ENCODE measurements at places on chromosomes 2 and 18. TPM values are rescaled to one million over a fixed set of nuclear protein-coding genes. Genes with fewer than 3 reads are reported as not detected.

The UCN gene
- 1.5 TPM for polyA plus RNA-seq

The PREPL gene
- polyA plus RNA-seq, result 30.2 TPM

The SERPINB4 gene
- not detected for polyA plus RNA-seq

The MARCO gene
- 21.7 TPM for polyA plus RNA-seq

The SCG2 gene
- 3.5 TPM for polyA plus RNA-seq

The VWA3B gene
- polyA plus RNA-seq, result 0.11 TPM

The FAM237A gene
- not detected for polyA plus RNA-seq

DNA sequence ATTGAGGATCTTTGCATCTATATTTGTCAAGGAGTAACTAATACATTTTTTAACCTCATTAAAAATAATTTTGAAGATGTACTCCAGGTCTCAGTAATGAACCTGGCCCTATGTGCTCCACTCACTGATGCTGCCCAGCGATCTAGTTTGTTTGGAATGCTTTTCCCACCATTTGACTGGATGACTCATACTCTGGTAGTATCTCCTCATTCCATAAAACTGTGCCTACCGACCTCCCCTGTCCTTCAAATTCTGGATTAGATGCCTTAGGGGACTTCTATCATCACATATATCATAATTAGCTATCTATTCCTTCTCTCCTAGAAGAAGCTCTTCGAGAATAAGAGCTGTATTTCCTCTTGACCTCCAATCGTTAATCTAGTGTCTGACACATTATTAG, 83.8 kb downstream of the FAM117B start:
- no peak for DNase-seq

GRCh38 chr18:57923611-57924010, 120.4 kb upstream of the NEDD4L start:
- DNase-seq, result no peak

- DNase-seq, result no peak
Measured at GRCh38 chr18:70826571-70826970, 537.7 kb downstream of the SOCS6 start.

GRCh38 chr2:154195644-154196195, 324.0 kb downstream of the GALNT13 start:
- no peak for DNase-seq

DNA sequence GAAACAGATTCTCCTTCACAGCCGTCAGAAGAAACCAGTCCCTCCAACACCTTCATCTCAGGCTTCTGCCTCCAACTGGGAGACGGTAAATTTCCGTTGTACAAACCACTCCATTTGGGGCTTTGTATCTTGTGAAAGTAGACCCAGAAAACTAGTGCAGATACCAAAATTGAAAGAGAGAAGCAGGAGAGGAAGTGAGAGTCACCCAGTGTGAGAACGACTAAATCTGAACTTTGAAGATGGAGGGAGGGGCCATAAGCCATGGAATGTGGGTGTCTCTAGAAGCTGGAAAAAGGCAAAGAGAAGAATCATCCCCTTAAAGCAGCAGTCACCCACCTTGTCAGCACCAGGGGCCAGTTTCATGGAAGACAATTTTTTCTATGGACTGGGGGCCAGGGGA, 88.3 kb upstream of the LRATD1 start:
- no peak for DNase-seq

- no peak for DNase-seq
Measured at GRCh38 chr2:55152475-55153412, 79.3 kb downstream of the CLHC1 start.

DNA sequence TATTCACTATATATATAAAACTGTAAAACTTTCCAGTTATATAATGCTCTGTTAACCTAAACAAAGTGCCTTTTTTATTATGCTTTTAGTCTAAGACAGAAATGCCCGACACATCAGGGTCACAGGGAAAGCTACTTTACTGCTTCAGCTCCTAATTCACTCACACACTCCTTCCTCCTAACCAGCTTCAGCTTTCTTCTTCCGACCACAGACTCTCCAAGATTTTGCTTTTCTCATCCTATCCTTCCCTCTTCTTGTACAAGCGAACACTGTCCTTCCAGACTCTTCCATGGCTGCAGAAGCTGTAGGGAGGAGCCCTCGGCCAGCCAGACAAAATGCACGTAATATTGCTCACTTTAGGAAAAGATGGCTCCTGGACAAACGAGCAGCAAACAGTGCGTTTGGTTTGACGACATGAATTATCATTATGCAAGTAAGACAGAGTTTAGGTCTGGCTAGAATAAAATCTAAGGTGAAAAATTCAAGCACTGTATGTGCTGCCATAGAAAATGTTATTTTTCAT, 47.5 kb upstream of the HNRNPA3 start:
- peak; percentile 57 for DNase-seq

DNA sequence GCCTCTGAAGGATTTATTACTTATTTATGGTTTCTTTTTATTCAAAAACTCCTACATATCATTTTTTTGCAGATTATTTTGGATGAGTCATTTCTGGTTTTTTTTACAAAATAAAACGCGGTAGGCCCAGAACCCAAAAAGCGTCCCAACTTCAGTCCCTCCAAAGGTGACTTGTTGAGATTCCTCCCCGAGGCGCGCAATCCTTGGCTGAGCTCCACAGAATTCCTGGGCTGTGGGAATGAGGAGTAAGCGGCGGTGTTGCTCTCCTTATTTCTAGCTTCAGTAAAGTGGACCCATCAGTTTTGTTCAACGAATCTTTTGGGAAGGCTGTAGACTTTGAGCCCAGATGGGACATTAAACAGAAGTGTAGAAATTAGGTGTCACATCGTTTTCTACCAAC, 67.0 kb upstream of the RMP24 start:
- no peak for DNase-seq

DNA sequence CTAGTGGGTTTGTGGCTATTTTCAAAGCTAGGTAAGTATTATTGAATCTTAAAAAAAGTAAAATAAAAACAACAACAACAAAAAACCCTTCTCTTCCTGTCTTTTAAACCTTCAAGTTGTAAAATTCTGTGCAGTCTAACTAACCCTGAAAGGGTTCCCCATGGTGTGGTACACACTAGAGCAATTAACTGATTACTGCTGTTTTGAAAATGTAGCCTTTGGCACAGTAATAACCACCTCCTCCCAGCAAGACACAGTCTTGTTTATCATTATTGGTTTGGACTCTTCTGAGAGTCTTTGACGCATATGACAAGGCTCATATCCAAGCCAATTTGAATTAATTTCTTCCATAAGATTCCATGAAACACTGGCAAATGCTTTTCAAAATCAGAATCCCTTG, 2184.6 kb upstream of the PIK3C3 start:
- DNase-seq, result no peak

GRCh38 chr18:43578706-43579105, 301.4 kb upstream of the SYT4 start:
- DNase-seq, result no peak

DNA sequence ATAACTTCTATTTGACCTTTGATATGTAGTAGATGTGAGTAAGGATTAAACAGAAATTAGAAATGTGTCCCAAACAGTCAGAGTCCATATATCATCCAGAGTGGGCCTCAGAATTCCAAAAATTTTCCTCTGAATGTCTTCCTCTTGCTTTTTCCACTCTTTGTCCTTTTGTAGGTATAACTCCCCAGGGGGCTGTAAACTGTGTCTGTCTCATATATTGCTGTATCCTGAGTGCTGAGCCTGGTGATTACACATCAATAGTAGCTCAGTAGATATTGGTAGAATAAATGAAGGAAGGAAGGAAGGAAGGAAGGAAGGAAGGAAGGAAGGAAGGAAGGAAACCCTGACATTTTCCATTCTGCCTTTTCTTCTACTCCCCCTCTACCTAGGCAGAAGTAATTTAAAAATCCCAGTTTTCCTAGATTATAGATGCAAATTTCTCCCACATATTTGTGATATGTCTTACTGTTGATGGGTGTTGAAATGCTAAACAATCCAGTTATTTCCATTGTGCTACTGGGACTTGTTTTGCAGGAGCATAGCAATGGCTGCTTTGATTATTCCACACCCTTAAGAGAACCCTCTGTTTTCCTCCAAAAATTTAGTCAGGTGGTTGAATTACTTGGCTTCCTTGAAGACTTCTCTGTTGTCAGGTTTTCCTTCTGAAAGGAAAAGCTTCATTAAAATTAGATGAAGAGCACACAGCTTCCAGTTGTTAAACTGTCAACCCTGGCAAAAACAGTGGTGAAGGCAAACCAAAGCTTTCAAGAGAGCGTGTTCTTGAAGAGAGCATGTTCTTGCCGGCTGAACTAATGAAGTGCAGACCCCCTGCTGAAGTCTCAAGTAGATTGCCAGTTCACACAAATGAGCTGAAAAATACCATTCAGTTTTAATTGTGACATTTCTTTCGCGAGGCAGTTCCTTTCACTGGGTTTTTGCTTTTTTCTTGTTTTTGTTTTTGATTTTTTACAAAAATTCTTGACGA, 147.8 kb downstream of the KCNE4 start:
- no peak for DNase-seq

DNA sequence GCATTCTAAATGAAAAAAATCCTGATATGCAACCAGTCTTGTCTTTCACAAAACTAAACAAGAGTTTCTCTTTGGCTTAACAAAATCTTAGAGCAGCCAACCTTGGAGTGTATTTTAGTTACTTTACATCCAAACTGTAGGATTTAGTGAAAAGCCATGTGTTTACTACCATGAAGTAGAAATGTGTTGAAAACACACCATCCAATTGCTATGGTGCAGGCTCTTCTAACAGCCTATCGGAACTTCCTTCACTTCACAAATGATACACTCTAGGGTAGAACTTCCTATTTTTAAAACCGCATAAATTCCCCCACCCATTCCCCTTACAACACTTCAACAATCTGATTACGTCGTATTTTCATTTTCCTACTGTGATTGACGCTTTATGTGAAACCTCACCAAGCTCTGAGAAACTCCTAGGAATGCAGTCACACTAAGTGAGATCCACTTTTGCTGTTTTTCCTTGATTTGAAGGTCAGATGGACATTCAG, 74.4 kb upstream of the MAP4K4 start:
- DNase-seq, result no peak

- DNase-seq, result no peak
Measured at GRCh38 chr2:41936771-41937463, 110.9 kb upstream of the PKDCC start.

GRCh38 chr2:59868981-59869380, 684.5 kb downstream of the BCL11A start:
- DNase-seq, result no peak

DNA sequence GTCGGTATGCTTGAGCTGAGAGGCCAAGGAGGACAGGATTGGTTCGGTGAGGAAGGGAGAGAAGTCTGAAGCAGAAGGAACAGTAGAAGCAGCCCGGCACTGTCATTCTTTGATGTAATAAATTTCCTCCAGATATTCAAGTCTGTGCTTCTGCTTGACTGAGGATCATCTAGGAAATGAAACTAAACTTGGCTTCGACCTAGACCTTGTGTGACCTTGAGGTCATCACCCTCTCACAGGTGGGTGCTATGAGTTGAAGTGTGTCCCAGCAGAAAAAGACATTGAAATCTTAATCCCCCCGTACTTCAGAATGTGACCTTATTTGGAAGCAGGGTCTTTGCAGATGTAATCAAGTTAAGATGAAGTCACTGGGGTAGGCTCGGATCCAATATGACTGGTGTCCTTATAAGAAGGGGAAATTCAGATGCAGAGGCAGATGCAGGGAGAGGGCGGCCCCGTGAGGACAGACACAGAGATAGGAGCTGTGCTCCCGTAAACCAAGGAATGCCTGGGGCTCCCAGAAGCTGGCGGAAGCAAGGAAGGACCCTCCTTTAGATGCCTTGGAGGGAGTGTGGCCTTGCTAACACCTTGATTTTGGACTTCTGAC, 49.0 kb downstream of the PRKCE start:
- no peak for DNase-seq

- DNase-seq, result no peak
Measured at GRCh38 chr2:189633392-189633811, 27.9 kb upstream of the ASNSD1 start.

Measured in urinary bladder (tissue), 4 donors.